Activated naive CD8-positive, alpha-beta T cell treated with anti-CD3 and anti-CD28 coated beads for 36 hours (primary cell): ENCODE measurements at places on chromosomes 5 and 9.

- no peaks in the 10 kb centered on the region for H3K27me3 ChIP-seq
- peak overlapping the region; percentile 70 for H3K4me3 ChIP-seq
- H3K4me1 ChIP-seq = peaks cover 47% of the 10 kb centered on the region
- H3K27ac ChIP-seq = peak overlapping the region; percentile 71
- no peak for DNase-seq
- H3K36me3 ChIP-seq = peaks cover 7% of the 10 kb centered on the region
Observed at GRCh38 chr9:4237748-4238511, 61.9 kb downstream of the GLIS3 start.

DNA sequence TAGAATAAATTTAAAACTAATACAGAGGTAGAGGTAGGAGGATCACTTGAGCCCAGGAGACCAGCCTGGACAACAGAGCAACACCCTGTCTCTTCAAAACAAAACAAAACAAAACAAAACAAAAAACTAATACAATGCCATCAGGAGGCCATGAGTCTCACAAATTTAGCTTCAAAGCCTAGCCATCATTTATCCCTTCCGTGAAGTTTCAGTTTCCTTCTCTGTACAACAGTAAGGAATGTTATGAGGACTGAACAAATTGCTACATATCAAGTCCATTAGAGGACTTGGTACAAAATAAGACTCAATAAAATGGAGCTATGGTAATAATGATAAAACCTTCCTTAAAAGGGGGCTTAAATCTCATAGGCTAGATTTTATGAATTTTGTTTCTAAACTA, 60.8 kb downstream of the MAPKAP1 start:
- no peaks in the 10 kb centered on the region for H3K27me3 ChIP-seq
- H3K36me3 ChIP-seq = peaks cover 39% of the 10 kb centered on the region
- peak overlapping the region; percentile 67 for H3K4me3 ChIP-seq
- peaks cover 82% of the 10 kb centered on the region for H3K4me1 ChIP-seq
- peak overlapping the region; percentile 92 for H3K27ac ChIP-seq

GRCh38 chr5:55530669-55531068, 4.1 kb downstream of the PLPP1 start:
- H3K4me3 ChIP-seq = no peak overlapping the region
- DNase-seq = no peak
- H3K36me3 ChIP-seq = peaks cover 19% of the 10 kb centered on the region
- H3K27ac ChIP-seq = no peak overlapping the region
- H3K27me3 ChIP-seq = no peaks in the 10 kb centered on the region

DNA sequence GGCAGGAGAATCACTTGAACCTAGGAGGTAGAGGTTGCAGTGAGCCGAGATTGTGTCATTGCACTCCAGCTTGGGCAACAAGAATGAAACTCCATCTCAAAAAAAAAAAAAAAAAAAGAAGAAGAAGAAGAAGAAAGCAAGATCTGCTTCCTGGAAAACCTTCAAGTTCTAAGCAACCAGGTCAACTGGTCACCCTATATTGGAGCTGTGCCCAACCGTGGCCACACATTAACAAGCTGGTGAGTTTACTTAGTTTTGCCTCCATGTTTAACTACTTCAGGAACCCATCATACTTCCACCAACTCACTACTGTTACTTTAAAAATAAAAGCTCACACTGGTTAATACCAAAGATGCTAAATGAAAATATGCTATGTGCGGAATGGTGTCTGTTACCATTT, 12.3 kb upstream of the SKP1 start:
- peaks cover 5% of the 10 kb centered on the region for H3K36me3 ChIP-seq
- DNase-seq = no peak
- H3K27ac ChIP-seq = no peak overlapping the region
- H3K4me3 ChIP-seq = no peak overlapping the region
- no peaks in the 10 kb centered on the region for H3K27me3 ChIP-seq

DNA sequence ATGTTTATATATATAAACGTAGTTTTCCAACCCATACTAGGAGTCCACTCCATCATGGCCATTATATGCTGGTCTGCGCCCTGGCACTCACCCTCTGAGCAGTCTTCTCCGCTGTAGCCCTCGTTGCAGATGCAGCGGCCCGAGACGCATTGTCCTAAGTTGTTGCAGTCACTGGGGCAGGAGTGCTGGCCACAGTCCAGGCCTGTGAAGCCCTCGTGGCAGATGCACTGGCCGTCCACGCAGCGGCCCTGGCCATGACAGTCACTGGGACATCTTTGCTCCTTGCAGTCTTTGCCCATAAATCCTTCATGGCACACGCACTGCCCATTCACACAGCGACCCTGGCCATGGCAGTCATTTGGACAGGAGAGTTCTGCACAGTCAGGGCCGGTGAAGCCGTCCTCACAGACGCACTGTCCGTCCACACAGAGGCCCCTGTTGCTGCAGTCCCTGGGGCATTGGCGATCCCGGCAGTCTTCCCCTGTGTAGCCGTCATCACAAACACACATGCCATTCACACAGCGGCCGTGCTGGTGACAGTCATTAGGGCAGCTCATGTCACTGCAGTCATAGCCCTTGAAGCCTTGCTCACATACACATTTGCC, 32.1 kb downstream of the TNC start:
- H3K4me3 ChIP-seq = no peak overlapping the region
- no peak for DNase-seq
- no peak overlapping the region for H3K27ac ChIP-seq
- no peaks in the 10 kb centered on the region for H3K4me1 ChIP-seq
- H3K27me3 ChIP-seq = peaks cover 12% of the 10 kb centered on the region
- H3K36me3 ChIP-seq = no peaks in the 10 kb centered on the region
